Esophagus squamous epithelium (tissue), 5 donors: ENCODE measurements at places on chromosomes 5 and 9.

GRCh38 chr5:15757619-15758018 is 257.6 kb downstream of the FBXL7 start:
- DNase-seq: no peak

GRCh38 chr5:135829681-135830383 is 4.6 kb upstream of the SLC25A48 start:
- DNase-seq: no peak

DNA sequence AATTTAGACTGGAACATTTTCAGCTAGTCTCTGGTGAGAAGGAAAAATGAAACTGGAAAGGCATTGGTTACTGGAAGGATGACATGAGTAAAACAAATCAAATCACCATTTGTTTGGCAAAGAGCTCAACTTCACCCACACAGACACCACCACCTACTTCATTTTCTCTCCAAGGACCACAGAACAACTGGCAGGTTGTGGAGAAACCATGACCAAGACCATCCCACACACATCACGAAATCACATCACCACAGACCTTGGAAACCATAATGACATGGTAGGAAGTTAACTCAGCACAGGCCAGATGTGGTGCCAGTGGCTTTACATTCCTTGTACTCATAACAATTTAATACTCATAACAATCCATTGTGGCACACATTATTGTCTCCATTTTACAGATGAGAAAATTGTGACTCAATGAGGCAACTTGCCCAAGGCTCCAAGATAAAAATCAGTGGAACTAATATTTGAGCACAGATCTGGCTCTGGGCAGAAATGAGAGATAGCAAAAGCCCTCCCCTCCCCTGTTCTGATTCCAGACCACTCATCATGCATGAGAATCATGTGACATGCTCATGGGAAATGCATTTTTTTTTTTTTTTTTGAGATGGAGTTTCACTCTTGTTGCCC is 7.5 kb downstream of the OR1K1 start:
- DNase-seq: no peak

DNA sequence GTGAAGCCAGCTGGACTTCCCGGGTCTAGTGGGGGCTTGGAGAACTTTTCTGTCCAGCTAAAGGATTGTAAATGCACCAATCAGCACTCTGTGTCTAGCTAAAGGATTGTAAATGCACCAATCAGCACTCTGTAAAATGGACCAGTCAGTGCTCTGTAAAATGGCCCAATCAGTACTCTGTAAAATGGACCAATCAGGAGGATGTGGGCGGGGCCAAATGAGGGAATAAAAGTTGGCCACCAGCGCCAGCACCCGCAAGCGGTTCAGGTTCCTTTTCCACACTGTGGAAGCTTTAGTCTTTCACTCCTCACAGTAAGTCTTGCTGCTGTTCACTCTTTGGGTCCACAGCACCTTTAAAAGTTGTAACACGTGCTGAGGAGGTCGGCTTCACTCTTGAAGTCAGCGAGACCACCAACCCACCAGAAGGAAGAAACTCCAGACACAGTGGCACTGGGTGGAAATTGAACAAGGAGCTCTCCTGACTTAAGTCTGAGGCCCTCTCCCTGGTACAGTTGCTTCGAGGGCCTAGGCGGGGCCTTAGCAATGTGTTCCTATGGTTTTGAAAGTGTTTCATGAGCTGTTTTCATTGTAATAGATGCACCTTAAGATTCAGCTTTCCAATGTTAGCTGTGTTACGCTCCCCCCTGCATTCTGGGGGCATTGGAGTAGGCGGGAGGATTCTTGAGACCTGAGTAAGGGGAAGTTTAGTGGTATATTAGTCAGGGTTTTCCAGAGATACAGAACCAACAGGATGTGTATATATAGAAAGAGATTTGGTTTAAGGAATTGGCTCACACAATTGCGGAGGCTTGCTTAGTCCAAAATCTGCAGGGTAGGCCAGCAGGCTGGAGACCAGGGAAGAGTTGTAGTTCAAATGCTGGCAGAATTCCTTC is 21.5 kb upstream of the MYO10 start:
- no peak for DNase-seq

DNA sequence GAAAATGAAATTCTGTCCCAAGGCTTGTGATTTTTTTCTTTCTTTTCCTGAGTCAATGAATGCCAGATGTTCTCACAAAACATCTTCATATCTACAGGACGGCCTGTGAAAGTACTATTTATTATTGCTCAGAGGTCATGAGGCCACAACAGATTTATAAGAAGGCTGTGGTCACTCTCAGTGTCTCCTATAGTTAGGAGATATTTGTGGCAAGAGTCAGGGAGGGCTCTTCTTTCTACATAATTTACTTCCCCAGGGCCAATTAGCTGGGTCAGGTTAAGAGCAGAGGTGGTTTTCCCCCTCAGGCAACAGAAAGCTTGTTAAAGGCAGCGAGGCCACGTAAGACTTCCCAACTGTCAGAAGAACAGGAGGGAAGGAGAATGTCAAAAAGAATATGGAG is 248.7 kb downstream of the SLIT3 start:
- DNase-seq: no peak

DNA sequence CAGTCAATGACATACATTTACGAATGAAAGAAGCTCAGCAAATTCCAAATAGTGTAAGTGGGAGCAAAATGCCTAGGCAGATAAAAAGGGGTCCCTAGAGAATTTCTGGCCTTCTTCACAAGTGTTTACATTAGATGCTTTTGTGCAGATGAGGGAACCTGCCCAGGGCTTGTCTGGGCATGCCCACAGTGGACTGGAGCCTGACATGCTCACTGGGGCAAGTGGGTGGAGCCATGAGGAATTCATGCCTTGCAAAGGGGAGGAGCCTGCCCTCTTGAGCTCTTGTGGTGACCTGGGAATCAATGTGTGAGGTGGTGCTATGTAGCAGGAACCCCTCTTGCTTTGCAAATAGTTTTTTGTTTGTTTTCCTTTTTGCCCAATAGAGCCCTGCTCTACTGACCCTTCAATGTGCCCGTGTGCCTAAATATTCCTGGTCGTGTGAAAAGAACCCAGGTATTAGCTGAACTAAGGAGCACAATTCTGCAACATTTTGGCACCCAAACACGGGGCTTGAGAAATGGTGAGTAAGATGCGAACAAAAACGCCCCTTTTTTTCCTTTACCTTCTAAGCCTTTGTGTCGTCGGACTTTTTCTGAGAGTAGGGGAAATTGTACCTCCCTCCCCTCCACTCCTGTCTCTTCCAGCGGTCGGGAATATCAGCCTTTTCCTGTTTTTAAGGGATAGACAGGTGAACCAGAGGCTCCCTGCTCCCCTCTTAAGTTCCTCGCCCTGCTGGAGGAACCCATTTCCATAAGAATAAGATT is 433.8 kb upstream of the CDH9 start:
- DNase-seq: no peak

- no peak for DNase-seq
Measured at GRCh38 chr5:148147415-148147814, 20.9 kb upstream of the SPINK14 start.

DNA sequence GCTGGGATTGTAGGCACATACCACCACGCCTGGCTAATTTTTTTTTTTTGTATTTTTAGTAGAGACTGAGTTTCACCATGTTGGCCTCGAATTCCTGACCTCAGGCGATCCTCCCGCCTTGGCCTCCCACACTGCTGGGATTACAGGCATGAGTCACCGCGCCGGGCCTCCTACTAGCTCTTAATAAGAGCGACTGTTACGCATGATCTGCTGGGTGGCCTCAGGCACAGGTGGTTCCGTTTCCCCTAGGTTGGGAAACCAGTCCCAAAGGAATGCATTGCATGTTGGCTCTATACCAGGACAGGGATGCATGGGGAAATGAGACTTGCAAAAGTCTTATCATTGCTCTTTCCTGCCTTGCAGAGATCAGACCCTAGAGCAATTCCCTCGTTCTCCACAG is 184.7 kb upstream of the PPP1R26 start:
- DNase-seq: no peak

DNA sequence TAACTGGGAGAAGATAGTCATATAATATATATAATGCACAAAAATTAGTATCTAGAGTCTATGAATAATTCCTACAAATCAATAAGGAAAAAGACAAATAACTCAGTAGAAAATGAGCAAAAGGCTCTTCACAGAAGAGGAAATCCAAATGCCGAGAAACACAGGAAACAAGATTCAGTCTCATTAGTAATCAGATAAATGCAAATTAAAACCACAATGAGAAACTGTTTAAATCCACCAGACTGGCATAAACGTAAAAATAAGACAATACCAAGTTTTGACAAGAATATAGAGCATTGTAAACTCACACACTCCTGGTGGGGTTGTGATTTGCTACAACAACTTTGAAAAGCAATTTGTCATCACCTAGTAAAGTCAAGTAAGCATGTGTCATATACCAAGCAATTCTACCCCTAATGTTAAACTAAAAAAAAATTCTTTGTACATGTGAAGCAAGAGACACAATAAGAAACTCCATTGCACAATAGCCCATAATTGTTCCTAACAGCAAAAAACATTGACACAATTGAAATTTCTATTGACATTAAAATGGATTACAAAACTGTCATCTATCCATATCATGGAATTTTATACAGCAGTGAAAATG is 21.0 kb upstream of the UBLCP1 start:
- DNase-seq: no peak

GRCh38 chr9:6197330-6197729 is 18.3 kb upstream of the IL33 start:
- DNase-seq: no peak

GRCh38 chr5:10138395-10139057 is 111.2 kb downstream of the ATPSCKMT start:
- DNase-seq: no peak

GRCh38 chr9:86732514-86733171 is 214.7 kb downstream of the GAS1 start:
- DNase-seq: no peak

- no peak for DNase-seq
Measured at GRCh38 chr9:132367613-132368313, 13.0 kb upstream of the SETX start.

DNA sequence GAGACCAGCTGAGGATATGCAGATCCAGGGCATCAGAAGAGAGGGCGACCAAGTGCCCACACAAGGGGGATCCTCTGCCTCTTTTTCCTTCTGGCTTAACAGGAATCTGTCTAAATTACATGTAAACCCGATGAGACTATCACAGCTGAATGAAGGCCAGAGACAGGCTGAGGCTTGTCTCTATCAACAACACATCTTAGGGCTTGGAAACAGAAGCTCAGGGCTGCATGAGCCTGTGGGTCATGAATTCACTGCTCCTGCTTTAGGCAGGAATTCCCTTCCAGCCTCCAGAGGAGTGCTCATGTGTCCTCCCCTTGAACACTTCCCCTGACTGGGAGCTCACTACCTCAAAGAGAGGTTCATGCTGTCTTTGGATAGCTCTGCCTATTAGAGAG is 106.1 kb upstream of the PHYKPL start:
- no peak for DNase-seq

DNA sequence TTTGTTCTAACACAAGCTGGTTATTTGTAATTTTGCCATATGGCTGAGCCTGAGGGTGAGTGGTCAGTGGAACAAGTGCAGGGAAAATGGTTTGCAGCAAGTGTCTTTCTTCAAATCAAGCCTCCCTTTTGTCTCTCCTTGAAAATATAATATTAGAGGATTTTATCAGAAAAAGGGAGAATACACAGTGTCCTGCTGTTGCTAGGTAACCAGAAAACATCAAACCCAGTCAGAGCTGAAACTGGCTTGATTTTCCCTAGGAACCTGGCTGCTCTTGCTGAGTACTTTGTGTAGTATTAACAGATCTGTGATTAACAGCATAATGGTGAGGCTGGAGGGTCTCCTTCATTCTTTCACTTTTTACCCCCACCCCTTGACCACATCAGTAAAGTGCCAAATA is 314.0 kb downstream of the ARHGEF28 start:
- DNase-seq: no peak

- DNase-seq: no peak
Measured at GRCh38 chr9:93654351-93654961, 78.1 kb downstream of the PHF2 start.

- no peak for DNase-seq
Measured at GRCh38 chr5:78495800-78496199, 135.4 kb downstream of the SCAMP1 start.
